ENCODE measurements at places on chromosomes 16 and 17.
A peak's percentile ranks its signal among the peaks of the same experiment; 100 is the strongest.

GRCh38 chr17:27893841-27894503, 807 bp upstream of the LYRM9 start:
- no peak for DNase-seq

DNA sequence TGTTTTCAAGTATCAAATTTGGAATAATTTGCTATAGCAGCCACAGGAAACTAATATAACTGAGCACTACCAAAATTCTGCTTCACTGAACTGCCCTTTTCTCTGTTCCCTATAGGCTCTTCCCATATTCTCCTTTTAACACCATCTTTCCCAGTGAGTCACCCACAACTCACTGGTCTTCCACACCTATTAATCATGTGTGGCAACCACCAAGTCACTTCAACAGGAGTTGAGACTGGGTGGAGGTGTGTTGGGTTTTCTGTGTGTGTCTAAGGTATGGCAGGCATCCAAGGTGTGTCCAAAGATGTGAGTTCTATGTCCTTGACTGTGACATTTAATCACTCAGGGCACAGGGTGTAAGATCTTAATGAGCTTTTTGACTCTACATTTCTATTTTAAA, 610.0 kb upstream of the CDH11 start:
- no peak for DNase-seq

GRCh38 chr16:11857161-11857560, 5.8 kb upstream of the RSL1D1 start:
- no peak for DNase-seq

- no peak for DNase-seq
Observed at GRCh38 chr17:8975091-8975725, 9.7 kb upstream of the PIK3R5 start.

- DNase-seq = no peak
Observed at GRCh38 chr16:86679490-86679889, 101.1 kb downstream of the FOXL1 start.

- DNase-seq = no peak
Observed at GRCh38 chr17:13283606-13284005, 265.8 kb upstream of the ELAC2 start.

- peak; percentile 95 for DNase-seq
Observed at GRCh38 chr17:48997103-48997826, at the start of gene IGF2BP1. Gene IGF2BP1, plus strand, starts transcription at chr17:48997385. Its CDS starts 361 bp downstream, at chr17:48997746.

DNA sequence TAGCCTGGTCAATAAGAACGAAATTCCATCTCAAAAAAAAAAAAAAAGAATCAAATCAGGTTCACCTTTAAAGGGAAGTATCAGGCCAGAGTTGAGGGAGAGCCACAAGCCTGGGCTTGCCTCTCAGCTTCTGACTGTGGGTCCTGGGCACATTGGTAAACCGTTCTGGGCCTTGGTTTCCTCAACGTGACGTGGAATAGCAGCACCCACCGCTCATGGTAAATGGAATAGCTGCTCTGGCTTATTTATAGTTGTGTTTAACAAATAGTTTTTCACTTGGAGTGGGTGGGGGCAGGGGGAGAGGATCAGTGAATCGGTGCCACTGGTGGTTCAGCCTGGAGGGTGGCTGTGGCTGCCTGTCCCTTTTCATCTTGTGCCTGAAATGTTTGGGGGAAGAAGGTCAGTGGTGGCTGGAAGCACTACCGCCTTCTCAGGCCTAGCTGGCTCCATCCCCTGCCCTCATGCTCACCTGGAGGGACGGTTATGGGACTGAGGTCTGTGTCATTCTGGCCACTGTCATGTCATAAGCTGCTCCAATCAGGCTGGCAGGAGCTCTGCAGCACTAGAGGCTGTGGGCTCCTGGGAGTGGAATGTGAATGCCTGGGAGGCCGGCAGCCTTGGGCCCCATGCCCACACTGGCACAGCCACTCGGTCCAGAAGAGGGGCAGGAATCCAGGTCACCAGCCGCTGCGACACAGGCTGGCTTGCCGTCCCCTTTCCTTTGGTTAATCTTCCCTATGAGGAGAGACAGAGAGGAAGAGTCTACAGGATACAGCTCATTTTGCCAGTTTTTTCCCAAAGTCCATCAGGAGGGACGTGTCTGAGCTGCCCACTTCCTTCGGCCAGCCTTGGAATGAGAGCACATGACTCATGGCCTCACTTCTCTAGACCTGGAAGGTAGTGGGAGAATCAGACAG, 27.0 kb downstream of the CCR7 start:
- DNase-seq = no peak

GRCh38 chr17:73998653-73999645, 204.5 kb upstream of the RPL38 start:
- peak; percentile 49 for DNase-seq

GRCh38 chr17:40499551-40500189, 1.8 kb downstream of the TNS4 start:
- DNase-seq = peak; percentile 85

DNA sequence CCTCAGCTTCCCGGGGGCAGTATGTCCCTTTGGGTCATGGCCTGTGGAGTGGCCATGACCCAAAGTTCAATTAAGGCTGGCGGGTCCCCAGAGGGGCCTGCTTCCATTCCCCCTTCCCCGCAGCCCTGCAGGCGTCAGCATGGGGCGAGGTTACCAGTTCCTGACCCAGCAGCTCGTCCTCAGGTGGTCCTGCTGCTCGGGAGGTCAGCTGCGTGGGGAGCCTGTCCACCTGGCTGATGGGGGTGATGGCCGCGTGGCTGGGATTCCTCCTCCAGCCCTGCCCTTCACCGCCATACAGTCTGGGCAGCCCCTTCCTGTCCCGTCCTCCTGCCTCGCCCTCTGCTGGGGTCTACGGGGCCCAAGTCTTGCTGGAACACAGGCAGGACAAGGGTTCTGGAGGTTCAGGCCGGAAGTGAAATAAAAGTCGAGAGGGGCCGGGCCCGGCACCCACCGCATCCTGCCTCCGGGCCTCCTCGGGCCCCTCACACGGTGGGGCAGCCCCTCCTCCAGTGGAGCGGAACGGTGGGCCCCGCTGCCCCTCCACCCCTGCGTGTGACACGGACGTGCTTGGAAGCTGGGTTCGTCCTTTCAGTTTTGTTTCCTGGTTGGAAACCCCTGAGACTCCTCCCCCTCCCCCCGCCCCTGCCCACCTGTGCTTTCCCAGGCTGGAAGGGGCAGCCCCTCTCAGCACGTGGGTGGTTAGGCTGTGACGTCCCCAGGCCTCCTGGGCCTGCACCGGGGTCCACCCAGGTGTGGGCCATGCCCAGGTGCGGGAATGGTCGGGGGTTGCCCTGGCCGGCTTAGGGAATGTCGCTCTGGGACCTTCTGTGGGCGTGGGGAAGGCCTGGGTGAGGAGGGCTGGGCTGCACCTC, 6.8 kb downstream of the UBALD2 start:
- DNase-seq = no peak

GRCh38 chr17:76868176-76868668, at the start of gene MGAT5B:
Gene MGAT5B, plus strand, starts transcription at chr17:76868404. Its CDS starts 626 bp downstream, at chr17:76869030.
- peak; percentile 87 for DNase-seq

- DNase-seq = no peak
Observed at GRCh38 chr16:27202923-27203506, 311 bp upstream of the KDM8 start.

DNA sequence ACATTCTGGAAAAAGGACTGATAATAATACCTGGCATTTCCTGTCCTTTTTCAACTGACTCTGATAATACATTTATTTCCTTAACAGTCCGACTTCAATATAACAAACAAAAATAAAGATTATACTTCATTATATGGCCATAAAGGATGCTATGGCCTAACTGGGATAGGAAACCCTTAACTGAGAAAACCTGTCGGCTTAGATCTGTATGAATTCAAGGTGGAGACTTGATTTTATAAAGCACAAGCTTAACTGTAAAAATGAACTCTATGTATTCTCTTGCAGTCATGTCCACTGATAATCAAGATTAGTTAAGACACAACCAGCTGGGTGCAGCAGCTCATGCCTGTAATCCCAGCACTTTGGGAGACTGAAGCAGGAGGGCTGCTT, 102.2 kb downstream of the MYO1D start:
- no peak for DNase-seq

DNA sequence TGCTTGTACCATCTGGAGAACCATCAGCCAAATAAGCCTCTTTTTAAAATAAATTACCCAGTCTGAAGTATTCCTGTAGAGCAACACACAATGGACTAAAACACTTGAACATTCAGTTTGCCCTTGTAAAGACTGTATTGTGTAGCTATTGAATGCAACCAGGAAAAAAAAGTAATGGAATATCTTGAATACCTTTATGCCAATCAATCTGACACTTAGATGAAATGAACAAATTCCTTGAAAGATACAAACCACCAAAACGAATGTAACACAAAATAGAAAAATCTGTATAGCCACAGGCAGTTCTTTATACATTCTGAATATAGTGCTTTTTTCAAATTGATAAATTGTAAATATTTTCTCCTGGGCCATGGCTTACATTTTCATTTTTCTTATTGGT, 63.3 kb upstream of the KCNJ16 start:
- DNase-seq = no peak

DNA sequence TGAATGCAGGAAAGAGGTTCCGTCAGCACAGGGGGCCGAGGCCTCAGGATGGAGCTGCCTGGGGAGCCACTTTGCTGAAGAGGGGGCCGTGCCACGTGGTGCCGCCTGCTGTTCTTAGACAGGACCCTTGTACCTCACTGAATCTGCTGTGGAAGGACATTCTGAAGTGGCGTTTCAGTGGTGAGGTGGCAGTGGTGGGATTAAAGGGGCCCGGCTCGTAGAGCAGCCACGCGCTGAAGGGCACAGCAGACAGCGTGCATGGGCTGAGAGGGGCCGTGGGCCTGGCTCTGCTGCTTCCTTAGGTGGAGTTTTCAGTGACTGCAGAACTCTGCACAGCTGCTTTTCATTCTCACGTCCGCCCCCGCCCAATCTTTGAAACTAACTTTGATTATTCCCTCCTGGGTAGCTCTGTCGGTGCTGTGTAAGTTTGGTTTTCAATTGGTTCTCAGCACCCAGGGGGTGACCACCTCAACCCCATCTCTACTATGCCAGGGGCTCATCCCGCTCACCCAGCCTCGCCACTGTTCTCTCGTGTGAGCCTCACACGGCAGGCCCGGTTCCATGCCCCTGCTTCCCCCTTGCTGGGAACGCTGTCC, 70.3 kb downstream of the SEC14L1 start:
- DNase-seq = no peak
